Endothelial cell (in vitro differentiated cells): ENCODE measurements at places on chromosomes 4 and X. TPM values are rescaled to one million over a fixed set of nuclear protein-coding genes. Genes with fewer than 3 reads are reported as not detected.

The KIF4A gene
- 7.6 TPM for total RNA-seq

The FAM9B gene
- total RNA-seq: not detected

DNA sequence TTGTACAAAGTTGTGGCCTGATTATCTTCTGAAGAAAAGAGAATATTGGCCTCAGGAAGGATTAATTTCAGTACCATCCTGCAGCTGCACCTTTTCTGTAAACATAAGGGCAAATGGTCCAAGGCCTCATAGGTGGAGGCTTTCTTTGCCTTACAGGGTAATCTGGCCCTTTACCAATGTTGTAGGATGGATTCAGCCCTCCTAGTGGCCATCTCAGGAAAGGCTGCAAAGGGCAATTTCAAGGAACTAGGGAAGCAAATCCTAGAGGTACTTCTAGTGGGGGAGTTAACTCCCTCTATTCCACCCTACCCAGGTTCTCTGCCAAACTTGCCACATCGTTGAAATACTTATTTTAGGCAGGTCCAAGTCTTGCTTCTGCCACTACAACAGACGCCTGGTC is 57.6 kb downstream of the UGT2B11 start:
- peak; percentile 19 for DNase-seq

- DNase-seq: no peak
Measured at GRCh38 chrX:54063361-54063760, 19.1 kb upstream of the PHF8 start.

GRCh38 chr4:4299006-4299405 is 9.0 kb downstream of the ZBTB49 start:
- no peak for DNase-seq
